DMS79 (cell line): ENCODE measurements at places on chromosomes 12 and 14.

DNA sequence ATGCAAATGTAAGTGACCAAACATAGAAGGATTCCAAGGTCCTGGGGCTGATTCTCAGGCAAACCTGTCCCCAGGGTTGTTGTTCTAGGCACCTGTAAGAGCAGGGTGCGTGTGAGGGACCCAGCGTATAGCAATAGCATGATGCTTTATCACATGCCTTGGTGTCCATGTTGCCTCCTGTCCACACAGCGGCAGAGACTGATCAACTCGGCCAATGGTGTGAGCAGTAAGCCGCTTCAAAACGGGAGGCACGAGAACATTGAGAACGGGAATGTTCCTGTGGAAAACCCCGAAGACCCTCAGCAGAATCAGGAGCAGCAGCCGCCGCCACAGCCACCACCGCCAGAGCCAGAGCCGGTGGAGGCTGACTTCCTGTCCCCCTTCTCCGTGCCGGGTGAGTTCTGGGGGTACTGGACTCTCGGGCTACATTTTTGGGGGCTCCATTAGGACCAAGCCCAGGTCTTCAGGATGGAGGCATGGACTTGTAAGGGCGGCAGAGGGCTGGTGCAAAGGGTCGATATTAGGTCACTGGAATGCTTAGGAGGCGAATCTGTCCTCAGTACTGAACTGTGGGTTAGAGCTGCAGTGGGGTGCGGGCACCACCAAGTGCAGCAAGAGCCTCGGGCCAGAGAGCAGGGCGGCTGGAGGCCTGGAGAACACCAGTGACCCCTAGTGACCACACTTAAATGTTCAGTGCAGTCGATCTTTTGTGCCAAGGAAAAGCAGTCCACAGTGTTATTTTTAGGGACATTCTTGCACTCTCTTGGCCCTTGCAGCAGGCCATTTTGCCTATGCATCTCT lies 57.2 kb upstream of the RIN3 start:
- no peak for DNase-seq

GRCh38 chr12:27382171-27382795 lies 49.6 kb downstream of the BMAL2 start:
- DNase-seq = no peak

DNA sequence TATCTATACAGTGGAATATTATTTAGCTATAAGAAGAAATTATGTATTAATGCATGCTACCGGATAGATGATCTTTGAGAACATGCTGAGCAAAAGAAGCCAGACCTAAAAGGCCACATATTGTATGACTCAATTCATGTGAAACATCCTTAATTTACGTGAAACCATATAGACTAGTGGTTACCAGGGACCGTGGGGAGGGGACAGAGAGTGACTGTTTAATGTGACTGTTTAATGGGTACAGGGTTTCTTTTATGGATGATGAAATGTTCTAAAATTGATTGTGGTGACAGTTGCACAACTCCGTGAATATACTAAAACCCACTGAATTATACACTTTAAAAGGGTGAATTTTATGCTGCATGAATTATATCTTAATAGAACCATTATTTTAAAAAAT lies 8.5 kb upstream of the BCL7A start:
- DNase-seq = no peak

GRCh38 chr12:66662179-66662578 lies 16.7 kb downstream of the GRIP1 start:
- DNase-seq = no peak

DNA sequence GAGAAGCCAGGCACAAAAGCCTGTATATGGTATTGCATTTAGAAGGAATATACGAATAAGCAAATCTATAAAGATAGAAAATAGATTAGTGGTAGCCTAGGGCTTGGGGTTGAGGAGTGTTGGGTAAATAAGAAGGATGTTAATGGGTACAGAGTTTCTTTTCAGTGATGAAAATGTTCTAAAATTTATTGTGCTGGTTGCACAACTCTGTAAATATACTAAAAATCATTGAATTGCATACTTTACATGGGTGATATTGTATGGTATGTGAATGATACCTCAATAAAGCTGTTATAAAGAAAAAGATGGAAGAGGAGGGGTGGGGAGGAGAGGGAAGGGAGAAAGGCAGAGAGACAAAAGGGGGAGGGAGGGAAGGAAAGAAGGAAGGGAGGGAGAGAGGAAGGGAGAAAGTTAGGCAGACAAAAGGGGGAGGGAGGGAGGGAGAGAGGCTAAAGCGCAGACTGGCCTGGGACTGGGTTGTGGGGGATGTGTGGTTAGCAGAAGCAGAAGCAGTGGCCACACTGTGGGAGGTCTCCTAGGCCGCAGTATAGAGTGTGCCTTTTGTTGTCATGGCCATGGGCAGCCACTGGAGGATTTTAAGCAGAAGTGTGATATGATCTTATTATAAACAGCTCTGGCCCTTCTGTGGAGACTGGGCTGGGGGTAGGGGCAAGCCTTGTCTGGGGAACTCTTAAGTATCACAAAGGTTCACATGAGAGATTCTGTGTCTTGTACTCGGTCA lies 73.6 kb upstream of the ELK3 start:
- DNase-seq = no peak

DNA sequence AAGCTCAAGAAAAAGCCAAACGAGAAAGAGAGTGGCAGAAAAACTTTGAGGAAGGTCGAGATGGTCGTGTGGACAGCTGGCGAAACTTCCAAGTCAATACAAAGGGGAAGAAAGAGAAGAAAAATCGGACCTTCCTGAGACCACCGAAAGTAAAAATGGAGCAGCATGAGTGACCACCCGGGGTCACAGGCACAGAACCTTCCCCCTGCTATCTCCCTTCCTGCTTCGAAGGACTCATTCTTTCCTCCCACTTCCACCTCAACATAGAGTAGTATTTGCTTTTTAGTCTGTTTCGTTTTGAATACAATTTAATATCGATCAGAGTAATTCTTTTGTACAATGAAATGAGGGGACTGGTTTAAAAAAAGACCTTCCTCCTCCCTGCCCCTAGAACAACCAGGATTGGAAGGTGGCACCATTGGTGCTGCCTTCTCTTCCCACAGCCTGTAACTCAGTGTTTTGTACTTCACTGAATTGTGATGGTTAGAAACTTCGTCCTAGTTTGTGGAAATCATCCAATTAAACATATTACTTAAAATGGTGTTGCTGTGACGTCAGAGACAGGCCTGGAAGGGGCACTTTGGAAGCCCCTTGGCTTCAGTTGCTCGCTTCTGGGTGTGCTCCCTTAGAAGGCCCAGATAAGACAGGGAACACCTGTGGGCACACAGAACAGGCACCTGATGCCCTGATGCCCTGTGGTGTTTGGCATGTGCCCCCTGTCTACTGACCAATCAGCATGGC lies 26.1 kb upstream of the NFKBIA start:
- DNase-seq = no peak

GRCh38 chr12:86959766-86960458 lies 703.7 kb upstream of the MGAT4C start:
- DNase-seq = no peak

- no peak for DNase-seq
Measured at GRCh38 chr12:9615420-9616136, 7.9 kb upstream of the KLRB1 start.

DNA sequence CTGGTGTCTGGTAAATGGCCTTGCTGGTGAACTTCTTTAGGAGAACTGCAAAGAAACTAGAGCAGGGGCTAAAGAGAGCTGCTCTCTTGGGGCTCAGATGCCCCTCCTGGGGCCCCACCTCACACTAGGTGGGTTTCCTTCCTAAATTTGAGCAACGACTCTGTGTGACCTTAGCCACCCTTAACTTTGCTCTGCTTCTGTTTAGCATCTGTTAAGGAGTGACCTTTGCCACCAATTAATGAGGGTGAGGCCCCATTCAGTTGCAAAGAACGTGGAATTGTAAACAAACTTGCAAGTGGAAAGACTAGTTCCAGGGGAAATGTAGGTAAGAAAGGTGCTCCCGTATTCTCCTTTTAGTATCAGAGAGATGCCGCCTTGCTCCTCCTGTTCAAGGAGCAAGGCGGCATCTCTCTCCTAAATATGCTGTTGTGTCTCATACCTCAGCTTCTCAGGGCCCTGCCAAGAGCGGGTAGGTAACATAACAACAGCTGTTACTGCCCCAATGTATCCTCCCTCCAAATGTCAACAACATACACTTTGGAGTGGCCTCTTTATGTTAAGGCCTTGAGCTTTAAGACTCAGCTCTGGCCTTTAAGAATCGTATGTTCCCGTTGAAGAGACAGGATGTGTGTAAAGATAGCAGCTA lies 77.6 kb upstream of the FUT8 start:
- DNase-seq = peak; percentile 31

DNA sequence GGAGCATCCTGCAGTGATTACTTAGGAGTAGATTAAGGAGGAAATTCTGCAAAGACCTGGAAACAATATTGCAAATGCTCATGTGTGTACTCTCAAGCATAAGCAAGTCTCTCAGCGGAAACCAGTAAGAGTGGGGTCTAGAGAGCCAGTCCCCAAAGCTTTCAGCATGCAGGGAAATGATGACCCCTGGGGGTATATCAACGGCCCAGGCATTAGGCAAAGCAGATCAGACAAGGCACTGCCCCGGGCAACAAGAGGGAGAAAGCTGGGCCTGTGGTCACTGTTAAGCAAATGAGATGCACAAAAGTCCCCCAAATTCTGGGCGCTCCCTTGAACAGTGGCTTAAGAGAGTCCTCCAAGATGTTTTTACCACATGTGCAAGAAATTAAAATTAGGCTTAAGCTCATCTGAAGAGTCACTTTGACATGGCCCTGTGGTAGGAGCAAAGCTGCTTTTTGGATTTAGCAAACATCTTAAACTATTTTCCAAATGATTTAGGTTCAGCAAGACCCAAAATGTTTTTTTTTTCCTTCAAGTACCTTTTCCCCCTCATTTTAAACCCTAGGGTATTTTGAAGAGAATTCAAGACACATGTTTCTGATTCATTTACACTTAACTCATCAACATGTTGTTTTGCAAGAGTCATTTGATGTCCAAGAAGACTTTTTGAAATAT lies 457.1 kb upstream of the TBX3 start:
- DNase-seq = no peak

- no peak for DNase-seq
Measured at GRCh38 chr12:55842681-55843429, at the start of gene MMP19. Gene MMP19 (minus strand): TSS chr12:55842936. CDS start chr12:55842830, 106 bp downstream.

DNA sequence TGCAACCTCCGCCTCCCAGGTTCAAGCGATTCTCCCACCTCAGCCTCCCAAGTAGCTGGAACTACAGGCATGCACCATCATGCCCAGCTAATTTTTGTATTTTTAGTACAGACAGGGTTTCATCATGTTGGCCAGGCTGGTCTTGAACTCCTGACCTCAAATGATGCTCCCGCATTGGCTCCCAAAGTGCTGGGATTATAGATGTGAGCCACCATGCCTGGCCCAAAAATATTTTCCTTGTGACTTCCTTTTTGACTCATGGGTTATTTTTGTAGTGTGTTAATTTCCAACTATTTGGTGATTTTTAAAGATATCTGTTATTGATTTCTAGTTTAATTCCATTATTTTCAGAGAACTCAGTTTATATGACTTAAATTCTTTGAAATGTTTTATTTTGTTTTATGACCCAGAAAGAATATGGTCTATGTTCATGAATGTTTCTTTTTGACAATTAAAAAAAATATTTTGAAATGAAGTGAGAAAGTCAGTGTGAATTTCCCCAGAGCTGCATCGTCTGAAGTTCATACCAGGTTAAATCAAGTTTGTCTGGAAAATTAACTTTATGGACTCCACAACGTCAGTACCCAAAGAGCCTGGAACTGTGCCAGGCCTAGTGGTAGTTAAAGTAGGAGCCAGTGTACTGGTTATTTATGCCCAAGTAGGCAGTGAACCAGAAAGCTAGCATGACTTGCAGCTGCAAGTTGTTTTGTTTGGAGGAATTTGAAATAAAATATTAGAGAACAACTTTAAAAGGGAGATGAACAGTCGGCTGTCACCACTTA lies 2.8 kb upstream of the CDKL1 start:
- DNase-seq = peak; percentile 48

- no peak for DNase-seq
Measured at GRCh38 chr12:22169376-22169775, 123.4 kb downstream of the CMAS start.

DNA sequence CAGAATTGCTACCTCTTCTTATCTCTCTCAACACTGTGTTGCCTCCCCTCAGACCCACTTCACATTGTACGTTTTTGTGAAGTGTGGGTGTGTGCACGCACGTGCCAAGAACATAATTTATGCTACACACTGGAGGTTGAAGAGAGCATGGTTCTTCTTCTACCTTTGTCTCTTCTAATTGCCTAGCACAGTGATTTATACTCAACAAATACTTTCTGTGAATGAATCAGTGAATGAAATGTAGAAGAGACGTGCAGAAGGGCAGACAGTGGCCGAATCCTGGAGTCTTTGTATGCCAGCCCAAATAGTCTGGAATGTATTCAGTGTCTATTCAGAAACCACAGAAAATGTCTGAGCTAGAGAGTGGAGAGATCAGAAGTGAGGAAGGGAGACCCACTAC lies 4.6 kb upstream of the SAMD4A start:
- DNase-seq = no peak

DNA sequence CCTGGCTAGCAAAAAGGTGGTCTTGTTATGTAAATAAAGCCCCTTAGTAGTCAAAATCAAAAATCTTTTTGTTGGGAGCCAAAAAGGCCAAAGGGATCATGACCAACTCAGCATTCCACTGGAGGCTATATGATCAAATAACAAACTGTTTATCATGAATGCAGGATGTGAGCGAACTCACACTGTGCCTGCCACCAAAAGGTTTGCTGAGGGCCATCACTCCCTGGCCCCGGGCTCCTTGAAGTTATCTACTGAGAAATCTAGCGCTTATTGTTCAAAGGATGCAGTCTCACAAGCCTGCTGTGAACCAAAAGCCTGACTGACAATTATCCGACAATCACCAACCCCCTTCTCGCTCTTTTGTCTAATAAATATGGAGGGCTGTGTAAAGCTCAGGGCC lies 107.2 kb upstream of the DDHD1 start:
- no peak for DNase-seq

DNA sequence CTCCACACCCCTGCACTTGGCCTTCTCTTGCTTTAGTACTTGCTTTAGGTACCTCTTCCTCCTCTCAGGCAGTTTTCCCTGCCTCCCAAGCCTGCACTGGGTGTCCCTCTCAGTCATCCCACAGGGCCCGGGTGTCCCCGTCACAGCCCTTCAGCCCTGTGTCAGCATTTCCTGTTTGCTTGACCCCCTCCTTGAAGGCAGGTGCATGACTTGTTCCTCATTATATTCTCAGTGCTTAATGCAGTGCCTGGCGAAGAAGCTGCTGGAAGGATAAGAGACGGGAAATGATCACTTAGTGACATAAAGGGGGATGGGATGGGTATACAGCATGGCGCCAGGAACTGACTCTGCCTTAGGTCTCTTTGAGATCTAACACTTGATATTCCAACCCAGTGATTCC lies 61.5 kb downstream of the IQSEC3 start:
- no peak for DNase-seq

DNA sequence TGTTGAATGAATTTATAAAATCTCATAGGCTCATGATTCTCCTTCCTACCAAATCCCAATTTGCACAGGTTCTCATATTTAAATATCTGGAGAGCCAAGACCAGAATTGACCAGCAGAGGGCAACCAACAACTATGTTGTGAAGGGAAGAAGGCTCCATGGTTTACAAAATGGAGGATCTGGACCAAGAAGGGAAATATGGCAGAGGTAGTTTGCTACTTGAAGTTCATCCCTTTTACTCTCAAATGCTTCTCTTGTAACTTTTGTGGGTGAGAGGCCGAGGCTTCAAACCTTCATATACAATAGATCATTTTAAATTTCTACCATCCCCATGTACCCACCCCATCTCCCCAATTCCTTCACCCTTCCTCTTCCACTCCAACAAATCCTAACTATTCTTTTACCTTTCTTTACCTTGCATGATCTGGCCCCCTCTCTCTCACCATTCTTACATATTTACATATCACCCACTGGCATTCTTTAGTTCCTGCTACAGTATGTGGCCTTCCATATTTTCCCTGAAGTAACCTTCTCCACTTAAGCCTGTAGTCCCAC lies 3.8 kb upstream of the SMARCC2 start:
- peak; percentile 54 for DNase-seq

- peak; percentile 87 for DNase-seq
Measured at GRCh38 chr12:13454991-13455777, 258.7 kb downstream of the EMP1 start.
